KBM-7 (cell line): ENCODE measurements at places on chromosomes 3 and 15.

DNA sequence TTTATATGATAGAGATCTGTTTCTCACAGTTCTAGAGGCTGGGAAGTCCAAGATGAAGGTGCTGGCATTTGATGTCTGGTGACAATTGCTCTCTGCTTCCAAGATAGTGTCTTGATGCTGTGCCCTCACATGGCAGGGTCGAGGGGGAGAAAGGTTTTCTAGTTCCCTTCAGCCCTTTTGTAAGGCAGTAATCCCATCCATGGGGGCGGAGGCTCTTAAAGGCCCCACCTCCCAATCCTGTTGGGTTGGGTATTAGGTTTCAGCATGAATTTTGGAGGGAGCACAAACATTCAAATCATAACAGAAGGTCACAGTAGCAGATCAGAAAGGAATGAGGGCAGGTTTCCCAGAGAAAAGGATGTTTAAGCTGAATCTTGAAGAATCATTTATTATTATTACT, 601.7 kb upstream of the ZNF717 start:
- no peak for DNase-seq

GRCh38 chr3:178841011-178841410, 230.6 kb downstream of the ZMAT3 start:
- no peak for DNase-seq

GRCh38 chr3:15781131-15781530, 16.6 kb downstream of the ANKRD28 start:
- DNase-seq, result no peak

GRCh38 chr15:57395292-57395691, 19.0 kb downstream of the CGNL1 start:
- no peak for DNase-seq
